Stimulated activated CD8-positive, alpha-beta memory T cell treated with anti-CD3 and anti-CD28 coated beads, Interleukin-2, amount 100 ng/mL, for 1 hour (primary cell): ENCODE measurements at places on chromosomes 4 and X.

- no peak for DNase-seq
These were observed 139.7 kb downstream of the MAPK10 start for GRCh38 chr4:86220121-86220520.

DNA sequence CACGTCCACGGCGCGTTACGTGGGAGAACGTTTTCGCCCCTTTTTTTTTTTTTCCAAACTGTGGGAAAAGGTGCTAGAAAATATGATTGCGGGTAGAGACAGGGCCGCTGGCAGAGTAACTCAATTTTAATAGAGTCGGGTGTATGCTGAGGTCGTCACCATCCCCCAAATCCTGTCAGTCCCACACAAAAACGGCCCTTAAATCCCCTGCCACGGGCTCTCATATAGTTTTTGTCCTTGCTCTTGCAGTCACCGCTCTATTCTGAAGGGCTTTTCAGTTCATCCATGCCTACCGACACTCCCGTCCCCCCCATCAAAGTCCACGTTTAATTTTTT lies 796 bp upstream of the MED14 start:
- no peak for DNase-seq

DNA sequence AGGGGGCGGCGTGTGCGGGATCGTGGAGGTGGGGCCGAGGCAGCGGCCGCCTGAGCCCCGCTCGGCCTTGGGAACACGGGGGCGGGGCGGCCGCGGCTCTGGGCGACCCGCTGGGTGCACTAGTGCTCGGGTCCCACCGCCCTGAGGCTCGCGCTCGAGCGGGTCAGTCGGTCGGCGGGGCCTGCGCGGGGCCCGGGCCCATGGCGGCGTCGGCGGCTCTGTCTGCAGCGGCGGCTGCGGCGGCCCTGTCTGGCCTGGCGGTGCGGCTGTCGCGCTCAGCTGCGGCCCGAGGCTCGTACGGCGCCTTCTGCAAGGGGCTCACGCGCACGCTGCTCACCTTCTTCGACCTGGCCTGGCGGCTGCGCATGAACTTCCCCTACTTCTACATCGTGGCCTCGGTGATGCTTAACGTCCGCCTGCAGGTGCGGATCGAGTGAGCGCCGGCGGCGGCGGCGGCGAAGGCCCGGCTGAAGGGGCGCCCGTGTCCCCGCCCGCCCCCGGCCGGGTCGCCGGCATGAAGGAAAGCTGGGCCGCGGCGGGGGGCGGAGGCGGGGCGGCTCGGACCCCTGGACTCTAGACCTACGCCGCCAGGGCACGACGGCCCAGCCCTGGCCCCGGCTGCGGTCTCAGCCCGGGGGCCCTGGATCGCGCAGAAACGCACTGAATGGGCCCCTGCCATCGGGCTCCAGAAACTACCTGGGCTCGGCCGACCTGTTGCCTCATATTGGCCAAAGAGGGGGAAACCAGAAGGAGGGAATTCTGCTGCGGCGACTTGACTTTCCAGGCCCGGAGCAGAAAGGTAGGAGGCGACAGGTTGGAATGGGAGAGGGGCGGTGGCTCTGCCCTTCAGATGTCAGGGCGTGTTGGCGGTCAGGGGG lies at the start of gene SMIM10L2A:
Gene SMIM10L2A (plus strand): TSS at position 13 of the 878 bp plus-strand sequence. CDS start 188 bp downstream, at position 201.
- no peak for DNase-seq

DNA sequence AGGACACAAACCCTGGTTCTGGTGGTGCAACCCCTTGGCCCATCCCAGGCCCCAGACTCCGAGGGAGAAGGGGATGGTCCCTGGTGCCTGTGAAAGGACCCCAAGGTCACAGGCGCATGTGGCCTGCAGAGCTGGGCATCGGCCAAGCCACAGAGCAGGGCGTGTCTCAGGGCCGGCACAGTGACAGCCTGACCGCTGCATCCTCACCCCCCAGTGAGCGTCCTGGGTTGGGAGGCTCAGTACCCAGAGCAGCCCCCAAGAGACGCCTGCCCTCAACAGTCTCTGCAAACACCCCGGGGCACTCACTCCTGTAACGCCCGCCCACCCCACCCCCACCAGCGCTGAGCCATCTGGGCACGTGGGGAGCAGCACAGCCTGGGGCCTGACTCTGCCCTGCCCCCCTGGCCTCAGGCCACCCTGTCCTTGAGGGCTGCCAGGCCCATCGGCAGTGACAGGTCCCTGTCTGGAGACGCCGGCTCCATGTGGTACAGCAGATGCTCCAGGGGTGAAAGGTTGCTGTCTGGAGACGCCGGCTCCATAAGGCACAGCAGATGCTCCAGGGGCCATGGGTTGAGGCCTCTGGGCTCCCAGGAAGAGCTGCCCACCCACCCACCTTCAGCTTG lies 24.5 kb upstream of the CPLX1 start:
- no peak for DNase-seq

DNA sequence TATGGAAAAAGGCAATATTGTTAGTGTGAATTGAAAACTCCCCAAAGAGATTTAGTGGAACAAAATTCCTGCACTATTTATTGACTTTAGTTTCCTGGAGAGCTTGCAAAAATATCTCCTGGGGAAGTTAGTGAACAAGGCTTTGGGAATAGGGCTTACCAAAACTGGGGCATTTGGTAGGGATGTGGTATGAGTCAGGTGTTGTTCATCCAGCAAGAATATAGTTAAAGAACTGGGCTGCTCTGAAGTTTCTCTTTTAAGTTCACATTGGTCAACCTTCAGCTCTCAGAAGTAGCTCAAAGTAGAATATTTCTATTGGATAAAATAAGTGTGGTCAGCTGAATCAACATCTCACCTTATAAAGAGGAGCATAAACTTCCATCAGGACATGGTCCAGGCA lies 185.0 kb downstream of the CPE start:
- DNase-seq: no peak

DNA sequence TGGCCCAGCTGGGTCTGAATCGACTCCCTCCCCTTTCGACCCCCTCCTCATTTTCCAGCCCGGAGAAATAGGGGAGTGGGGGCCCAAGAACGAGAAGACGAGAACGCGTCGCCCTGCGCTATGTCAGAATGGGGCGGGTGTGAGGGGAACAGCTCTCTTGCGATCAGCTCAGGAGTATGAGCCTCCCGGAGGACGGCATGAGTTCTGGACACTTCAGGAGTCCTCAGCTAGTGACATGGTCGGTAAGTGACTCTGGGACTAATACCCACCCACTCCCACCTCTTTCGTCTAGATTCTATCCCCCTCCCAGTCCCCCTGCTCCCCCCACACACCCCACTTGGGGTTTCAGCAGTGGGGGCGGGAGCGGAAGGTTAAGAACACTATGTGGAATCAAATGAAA lies 944 bp downstream of the KLF8 start:
- no peak for DNase-seq
